ENCODE measurements at places on chromosomes 4 and X. TPM values are rescaled to one million over a fixed set of nuclear protein-coding genes. Genes with fewer than 3 reads are reported as not detected.

- DNase-seq: no peak
Measured at GRCh38 chr4:38832206-38832605, 24.4 kb downstream of the TLR6 start.

DNA sequence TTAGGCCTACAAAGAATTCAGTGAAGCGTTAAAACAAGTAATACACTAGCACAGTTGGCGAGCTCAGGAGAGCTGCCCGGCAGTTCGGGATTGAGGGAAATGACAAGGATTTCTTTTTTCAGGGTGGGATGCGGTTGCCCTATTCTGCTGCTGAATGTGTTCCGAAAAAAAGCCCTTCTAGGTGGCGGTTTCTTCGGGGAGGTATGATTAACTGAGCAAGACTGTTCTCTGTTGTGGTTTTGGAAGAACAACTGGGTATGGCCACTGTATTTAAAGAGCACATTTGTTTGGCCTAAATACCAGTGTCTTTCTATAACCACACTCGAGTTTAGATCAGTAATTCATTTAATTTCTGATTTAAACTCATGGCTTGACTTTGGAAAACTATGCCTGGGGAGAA is 459.7 kb upstream of the FAT1 start:
- DNase-seq: no peak

DNA sequence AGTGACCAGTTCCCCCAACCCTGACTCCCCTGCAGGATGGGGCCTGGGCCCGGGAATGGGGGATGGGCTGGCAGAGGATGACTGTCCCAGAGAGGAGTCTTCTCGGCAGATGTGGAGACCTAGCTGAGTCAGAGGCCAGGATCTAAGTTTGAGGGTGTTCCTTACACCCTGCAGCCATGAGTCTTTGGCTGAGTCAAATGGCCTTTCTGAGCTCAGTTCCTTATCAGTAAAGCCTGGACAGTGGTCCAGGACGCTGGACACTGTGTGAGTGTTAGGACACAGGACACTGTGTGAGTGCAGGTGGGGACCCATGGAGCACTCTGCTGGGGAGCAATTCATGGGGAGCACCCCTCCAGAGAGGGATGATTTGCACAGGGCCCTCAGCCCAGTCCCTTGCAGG is 5.0 kb downstream of the IL9R start:
- DNase-seq: no peak

DNA sequence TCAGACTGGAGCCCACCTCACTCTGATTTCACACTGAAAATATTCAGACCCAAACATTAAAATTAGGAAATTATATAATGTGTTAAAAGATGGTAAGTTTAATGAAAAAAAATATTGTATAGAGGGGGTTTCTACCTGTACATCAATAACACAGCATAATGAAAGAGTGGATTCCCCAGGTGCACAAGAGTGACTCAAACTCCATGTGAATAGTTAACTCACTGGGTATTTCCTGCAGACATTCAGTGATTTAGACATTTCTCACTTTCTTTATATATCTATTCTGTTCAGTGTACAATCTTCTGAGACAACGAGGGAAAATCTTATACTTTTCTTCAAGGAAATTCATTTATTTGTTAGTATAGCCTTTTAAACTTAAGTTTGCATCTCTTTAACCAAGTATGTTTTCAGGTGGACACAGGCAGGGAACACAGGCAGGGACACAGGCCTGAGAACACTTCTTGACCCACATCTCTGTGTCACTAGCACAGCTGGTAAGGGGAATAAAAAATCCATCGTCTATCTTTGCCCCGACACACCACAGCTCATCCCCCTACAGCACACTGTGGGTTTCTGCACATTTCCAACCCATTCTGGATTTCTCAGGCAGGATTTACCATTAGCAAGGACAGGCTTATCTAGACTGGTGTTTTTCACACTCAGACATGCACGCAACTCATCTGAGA is 525.5 kb upstream of the BOD1L1 start:
- DNase-seq: no peak

DNA sequence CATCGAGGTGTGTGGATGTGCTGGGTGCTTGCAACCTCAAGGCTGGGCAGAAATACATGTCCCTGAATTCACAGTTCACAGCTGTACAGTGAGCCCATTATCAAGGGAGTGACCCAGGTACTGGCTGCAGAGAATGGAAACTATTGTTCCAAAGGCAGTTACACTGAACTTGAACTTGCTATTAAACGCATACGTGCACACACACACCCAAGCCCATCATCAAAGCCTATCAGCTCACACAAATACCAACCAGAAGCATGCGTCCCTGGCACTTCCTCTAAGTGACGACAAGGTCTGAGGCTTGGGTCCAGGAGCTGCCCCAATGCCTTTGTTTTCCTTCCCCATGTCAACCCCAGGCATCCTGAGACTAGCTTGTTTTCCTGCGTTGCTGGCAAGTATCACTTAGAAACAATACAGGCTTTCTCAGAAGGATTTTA is 88.6 kb downstream of the IRF2 start:
- DNase-seq: no peak

GRCh38 chr4:165799384-165799815 is 73.6 kb upstream of the TLL1 start:
- no peak for DNase-seq

GRCh38 chrX:74272230-74272629 is 31.8 kb upstream of the ZCCHC13 start:
- DNase-seq: no peak

GRCh38 chr4:26319949-26320537 is 771 bp upstream of the RBPJ start:
- DNase-seq: no peak

DNA sequence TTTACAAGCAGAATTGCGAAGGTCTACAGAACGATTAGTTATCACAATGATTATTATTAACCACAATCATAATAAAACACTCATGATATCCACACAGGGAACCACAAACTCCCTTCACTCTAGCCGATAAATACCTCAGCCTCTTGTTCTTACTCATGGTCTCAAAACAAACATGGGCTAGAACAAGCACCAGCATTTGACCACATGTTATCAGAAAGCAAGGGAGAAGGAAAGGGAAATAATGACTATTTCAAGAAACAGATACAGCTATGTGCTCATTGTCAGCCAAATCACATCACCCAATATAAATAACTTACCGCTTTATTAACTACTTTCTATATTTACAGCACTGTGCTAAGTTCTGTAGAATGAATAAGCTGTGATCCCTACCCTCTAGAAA is 663.2 kb upstream of the HTR2C start:
- DNase-seq: no peak

GRCh38 chr4:149512501-149512900 is 303.1 kb downstream of the IQCM start:
- DNase-seq: no peak

GRCh38 chr4:111934314-111934713 is 210.9 kb upstream of the FAM241A start:
- DNase-seq: no peak

DNA sequence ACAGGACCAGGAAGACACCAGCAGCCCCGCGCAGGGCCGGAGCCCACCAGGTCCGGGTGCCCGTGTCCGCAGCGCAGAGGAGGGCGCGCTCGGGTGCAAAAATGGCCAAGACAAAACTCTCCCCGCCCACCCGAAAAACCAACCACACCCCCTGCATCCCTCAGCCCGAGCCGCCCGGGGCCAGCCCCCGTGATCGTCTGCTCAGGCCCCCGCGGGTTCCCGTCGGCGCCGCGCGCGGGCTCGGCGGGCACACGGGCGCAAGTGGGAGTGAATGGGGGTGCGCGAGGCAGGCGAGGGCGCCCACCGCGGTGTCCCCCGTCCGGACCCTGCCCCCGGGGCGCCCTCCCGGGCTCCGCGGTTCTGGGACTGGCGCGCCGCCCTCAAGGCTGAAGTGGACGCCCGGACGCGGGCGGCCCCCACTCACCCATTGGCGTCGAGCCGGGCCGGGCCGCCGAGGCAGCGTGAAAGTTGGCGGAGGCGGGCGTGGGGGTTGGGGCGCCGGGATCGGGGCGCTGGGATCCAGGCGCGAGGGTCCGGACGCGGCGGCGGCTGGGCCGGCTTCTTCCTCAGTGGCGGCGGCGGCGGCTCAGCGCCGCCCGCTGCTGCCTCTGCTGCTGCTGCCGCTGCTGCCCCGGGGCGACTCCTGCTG is 393 bp downstream of the SH3KBP1 start:
- DNase-seq: peak; percentile 16

GRCh38 chrX:72037601-72038000 is 94.1 kb downstream of the RTL5 start:
- no peak for DNase-seq

DNA sequence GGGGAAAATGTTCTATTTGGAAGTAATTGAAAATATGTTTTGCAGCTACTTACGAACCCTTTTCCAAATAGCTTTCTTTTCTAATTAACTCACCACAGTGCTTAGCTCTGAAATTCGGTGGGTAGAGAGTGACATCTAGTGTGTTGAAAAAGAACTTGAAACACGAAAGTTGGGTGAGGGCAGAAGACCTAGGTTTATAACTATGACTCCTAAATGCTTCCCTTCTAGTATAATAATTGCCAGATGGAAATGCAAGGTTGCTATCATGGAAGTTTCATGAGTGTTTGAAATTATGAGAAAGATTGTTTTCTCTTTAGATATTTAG is 77.3 kb upstream of the NOCT start:
- peak; percentile 33 for DNase-seq

DNA sequence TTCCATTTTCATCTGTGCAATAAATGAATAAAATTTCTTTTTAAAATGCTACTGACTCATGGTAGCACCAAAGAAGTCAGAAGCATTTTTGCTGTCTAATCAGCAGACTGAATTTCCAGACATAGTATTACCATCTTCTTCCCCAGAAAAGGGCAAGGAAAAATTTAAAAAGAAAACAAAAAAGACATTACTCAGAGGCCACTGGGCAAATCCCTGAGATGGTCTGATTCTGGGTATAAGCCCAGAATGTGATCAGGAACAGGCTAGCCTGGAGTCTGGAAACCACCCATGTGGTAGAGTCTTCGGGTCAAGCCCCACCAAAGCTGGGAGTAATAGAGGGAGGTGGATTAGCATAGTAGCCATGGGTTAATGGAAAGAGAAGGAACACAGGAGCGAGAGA is 342.8 kb downstream of the FBXW7 start:
- no peak for DNase-seq

- no peak for DNase-seq
Measured at GRCh38 chr4:47071901-47072341, 40.6 kb downstream of the GABRB1 start.

GRCh38 chrX:132034648-132035047 is 11.5 kb downstream of the STK26 start:
- no peak for DNase-seq

- no peak for DNase-seq
Measured at GRCh38 chrX:9772943-9773342, 7.3 kb upstream of the GPR143 start.

GRCh38 chrX:136166221-136166855 is 19.0 kb downstream of the FHL1 start:
- DNase-seq: no peak

- DNase-seq: no peak
Measured at GRCh38 chr4:151862766-151863165, 102.0 kb upstream of the GATB start.

GRCh38 chr4:41428601-41429279 is 109.2 kb upstream of the LIMCH1 start:
- no peak for DNase-seq

GRCh38 chr4:184473499-184474262 is 669 bp downstream of the IRF2 start:
- peak; percentile 69 for DNase-seq

DNA sequence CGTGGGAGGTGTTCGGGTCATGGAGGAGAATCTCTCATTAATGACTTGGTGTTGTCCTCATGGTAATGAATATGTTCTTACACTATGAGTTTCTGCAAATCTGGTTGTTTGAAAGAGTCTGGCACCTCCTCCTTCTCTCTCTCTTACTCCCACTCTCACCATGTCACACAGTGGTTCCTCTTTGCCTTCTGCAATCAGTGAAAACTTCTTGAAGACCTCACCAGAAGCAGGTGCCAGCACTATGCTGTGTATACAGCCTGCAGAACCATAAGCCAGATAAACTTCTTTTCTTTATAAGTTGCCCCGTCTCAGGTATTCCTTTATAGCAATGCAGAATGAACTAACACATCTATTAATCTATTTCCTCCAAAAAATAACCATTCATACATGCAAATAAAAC is 275.0 kb downstream of the ANTXR2 start:
- no peak for DNase-seq

DNA sequence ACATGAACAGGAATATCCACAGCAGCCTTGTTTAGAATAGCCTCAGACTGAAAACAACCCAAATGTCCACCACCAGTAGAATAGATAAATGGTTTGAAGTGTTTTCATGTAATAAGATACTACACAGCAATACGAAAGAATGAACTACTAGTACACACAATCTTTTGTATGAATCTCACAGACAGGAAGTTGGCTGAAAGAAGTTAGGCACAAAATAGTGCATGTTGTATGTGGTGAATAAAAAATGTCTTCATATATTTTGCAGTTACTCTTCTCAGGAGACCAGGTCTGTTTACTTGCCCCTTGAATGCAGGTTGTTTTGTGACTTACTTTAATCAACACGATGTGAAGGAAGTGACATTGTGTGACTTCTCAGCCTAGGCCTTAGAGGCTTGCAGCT is 75.9 kb upstream of the LEF1 start:
- DNase-seq: no peak

DNA sequence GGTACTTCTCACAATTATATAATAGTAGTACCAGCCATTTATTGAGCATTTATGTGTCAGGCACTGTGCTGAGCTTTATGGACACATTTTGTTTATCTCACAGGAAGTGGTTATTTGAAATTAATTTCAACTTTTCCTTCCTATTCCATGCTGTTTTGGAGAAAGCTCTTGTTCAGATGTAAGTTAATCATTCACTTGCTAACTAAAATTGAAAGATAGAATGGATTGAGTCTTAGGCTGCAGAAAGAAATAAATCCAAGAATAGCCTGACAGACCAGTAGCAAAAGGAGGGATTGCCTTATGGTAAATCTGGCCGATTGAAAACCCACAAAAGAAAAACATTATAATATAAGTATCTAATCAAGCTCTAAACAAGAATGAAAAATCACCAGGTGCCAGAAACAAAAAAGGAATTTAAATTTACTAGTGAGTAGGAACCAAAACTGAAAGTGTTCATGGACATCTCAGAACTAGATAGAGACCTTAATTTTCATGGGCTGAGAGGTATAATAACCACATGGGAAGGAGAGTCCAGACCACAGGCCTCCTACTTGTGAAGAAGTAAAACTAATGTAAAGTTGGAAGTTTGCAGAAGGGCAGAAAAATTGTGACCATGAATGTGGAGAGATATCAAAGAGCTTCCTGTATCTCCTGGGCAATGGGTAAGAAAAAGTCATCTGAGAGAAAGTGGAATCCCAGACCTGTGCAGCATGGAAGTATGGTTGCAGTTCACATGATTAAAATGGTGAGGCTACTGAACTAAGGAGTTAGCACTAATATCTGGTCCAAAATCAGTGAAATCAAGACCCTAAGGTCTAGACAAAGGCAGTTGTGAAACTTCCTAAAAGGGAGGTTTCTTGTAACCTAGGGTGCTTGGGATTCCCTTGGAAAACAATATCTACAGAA is 38.0 kb downstream of the RADX start:
- DNase-seq: no peak

DDIT4L gene
- 0.41 TPM for total RNA-seq

ERCC6L gene
- 0.41 TPM for total RNA-seq

TSPAN6 gene
- total RNA-seq: 33.0 TPM

TNIP3 gene
- under 0.01 TPM for total RNA-seq

UCP1 gene
- total RNA-seq: 0.41 TPM

FOXO4 gene
- 3.7 TPM for total RNA-seq

CCKAR gene
- total RNA-seq: not detected

COX7B gene
- total RNA-seq: 79.9 TPM

ATG4A gene
- 7.3 TPM for total RNA-seq

PHEX gene
- 2.0 TPM for total RNA-seq

ARSJ gene
- total RNA-seq: 0.41 TPM

COL25A1 gene
- total RNA-seq: 14.7 TPM

PLP1 gene
- 11.8 TPM for total RNA-seq

GPM6B gene
- total RNA-seq: 380 TPM
